ENCODE measurements at places on chromosomes 4 and X.

GRCh38 chrX:66009231-66009845, 30.5 kb downstream of the VSIG4 start:
- DNase-seq = no peak

GRCh38 chr4:40675166-40675565, 45.5 kb upstream of the RBM47 start:
- no peak for DNase-seq

GRCh38 chr4:182022909-182023308, 220.3 kb upstream of the TENM3 start:
- no peak for DNase-seq

- DNase-seq = no peak
These were observed 95.7 kb upstream of the DRD5 start for GRCh38 chr4:9685692-9686091.

- DNase-seq = no peak
These were observed 62.4 kb downstream of the MAOA start for GRCh38 chrX:43718546-43718945.

- DNase-seq = no peak
These were observed 77.3 kb upstream of the TMEM47 start for GRCh38 chrX:34734383-34734782.

DNA sequence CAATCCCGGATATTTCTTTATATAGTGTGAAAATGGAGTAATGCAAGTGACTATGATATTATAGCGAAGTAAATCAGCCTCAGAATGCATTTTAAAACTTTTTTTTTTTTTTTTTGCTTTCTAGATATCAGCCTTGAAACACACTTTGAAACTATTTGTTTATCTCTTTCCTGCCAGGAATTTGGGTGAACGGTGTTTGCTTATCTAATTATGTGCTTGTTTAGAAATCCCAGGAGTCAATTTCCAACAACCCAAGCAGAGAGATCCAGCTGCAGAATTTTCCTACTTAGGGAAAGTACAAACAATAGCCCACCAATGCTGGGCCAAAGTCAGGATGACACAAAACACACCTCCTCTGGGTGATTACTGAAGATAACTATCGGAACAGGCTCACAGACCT, 958.8 kb downstream of the PCDH18 start:
- no peak for DNase-seq

GRCh38 chrX:151902813-151903591, 9.7 kb upstream of the MAGEA4 start:
- no peak for DNase-seq

GRCh38 chr4:87120010-87120409, 100.4 kb downstream of the KLHL8 start:
- DNase-seq = no peak

DNA sequence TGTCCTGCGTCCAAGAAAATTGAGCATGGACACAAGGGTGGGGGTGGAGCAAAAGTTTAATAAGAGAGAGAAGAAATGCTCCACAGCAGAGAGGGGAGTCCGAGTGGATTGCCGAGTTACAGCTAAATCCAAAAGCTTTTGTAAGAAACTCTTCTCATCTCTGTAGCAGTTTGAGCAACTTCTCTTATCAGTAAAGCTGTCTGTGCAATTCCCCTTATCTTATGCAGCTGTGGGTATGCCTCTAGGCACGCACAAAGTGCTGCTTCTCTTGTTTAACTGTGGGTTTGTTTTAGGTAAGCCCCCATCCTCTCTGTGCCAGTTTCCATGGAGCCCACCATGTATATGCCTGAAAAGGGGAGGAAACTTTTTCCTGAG, 44.8 kb downstream of the HMGB2 start:
- DNase-seq = no peak

DNA sequence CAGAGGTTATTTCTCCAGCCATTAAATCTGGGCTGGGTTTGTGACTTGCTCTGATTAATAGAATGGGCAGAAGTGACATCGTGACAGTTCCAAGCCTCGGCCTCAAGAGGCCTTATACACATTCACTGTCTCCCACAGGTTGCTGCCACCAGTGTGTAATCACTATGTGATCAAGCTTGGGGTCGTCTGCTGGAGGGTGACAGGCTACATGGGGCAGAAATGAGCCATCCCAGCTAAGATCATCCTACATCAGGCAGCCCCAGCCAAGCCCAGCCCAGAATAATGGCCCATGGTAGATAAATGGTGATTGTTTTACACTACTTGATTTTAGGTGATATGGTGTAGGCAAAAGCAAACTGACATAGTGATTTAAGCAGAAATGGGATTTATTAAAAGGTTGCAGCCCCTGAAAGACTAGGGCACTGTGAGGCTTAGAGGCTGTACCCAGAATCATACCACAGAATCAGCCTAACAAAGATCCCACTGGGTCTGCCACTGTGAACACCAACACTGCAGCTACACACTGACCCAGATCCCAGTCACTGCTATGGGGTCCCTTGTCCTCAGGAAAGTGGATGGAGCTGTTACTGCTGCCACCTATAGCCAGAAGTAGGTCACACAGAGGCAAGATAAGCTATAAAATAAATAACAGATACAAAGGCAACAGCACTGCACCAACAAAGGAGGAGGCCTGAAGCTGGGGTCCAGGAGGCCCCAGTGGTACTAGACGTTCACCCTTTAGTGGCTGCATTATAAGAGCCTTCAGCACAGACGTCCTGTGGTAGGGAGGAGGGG, 159.6 kb upstream of the RBPJ start:
- DNase-seq = no peak

- no peak for DNase-seq
These were observed 100.9 kb downstream of the GASK1B start for GRCh38 chr4:158071931-158072330.

DNA sequence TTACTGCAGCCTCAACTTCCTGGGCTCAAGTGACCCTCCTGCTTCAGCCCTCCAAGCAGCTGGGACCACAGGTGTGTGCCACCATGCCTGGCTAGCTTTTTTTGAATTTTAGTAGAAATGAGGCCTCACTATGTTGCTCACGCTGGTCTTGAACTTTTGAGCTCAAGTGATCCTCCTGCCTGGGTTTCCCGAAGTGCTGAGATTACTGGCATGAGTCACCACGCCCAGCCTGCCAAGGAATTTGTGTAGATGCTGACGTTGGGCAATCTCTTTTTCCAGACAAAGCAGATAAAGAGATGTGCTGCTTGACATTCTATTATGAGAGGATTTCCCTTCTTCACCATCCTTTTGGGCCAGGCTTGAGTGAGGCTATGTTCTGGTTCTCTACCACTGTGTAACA, 254.5 kb upstream of the RPS6KA3 start:
- DNase-seq = no peak

DNA sequence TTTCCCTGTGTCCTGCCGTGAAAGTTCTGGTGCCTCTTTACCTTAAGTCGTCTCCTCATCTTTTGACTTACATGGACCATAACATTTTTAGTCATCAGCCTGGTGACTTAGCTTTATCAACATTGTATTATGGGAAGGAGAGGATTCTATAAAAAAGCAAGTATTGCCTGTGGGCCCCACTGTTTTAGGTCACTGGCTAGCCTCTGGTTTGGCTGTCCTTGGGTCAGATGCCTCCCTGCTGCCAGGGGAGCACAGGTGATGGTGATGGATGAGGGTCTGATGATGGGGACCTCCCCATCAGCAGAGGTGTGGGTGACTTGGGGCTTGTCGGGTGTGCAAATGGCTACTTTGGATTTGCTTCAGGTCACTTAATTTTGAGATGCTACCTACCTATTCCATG, 51.8 kb downstream of the FAM193A start:
- DNase-seq = no peak

- no peak for DNase-seq
These were observed 230.0 kb upstream of the LNX1 start for GRCh38 chr4:53821179-53821851.

GRCh38 chr4:152321923-152322322, 214.0 kb downstream of the FBXW7 start:
- DNase-seq = no peak

- DNase-seq = no peak
These were observed 246.4 kb downstream of the ZNF674 start for GRCh38 chrX:46298821-46299220.

DNA sequence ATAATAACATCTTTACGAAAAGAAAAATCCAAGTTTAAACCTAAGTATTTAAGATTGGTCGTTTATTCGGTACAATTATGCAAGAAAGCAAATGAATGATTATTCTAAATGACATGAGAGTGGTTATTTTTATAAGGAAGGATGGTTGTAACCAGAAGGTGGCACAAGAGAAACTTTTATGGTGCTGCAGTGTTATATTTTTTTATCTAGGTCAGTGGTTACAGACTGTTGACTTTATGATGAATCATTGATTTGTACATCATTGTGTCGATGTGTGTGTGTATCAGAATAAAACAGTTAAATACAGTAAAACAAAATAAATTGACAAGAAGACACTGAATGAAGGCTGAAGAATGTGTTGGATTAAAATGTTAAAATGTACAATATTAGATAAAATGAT, 9.8 kb downstream of the DCAF8L2 start:
- DNase-seq = no peak

- DNase-seq = no peak
These were observed 31.0 kb downstream of the KDM6A start for GRCh38 chrX:44903830-44904530.
